ENCODE measurements at places on chromosomes 3 and 15.

- no peak for DNase-seq
Measured at GRCh38 chr3:172288651-172289050, 159.6 kb downstream of the GHSR start.

DNA sequence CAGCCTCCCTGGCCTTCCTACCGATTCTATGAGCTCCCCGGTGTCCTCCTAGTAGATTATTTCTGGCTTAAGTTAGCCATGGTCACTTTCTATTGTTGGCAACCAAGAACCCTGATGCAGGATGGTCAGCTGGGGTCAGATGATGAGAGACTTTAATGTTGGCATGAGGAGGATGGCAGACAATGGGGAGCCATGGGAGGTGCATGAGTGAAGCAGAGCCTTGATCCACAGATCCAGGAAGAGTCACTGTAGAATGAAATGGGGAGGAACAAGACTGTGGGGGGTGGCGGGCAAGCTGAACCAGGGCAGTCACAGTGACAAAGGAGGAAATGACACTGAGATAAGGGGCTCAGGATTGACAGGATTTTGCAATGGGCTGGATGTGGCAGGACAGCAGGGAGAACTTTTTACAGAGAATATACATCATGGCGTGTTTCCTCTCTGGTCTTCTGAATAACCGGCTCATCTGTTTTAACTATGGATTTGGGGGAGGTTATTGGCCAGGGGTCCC lies 60.9 kb downstream of the RPLP1 start:
- no peak for DNase-seq

GRCh38 chr15:25688166-25688565 lies 175.0 kb downstream of the ATP10A start:
- no peak for DNase-seq

DNA sequence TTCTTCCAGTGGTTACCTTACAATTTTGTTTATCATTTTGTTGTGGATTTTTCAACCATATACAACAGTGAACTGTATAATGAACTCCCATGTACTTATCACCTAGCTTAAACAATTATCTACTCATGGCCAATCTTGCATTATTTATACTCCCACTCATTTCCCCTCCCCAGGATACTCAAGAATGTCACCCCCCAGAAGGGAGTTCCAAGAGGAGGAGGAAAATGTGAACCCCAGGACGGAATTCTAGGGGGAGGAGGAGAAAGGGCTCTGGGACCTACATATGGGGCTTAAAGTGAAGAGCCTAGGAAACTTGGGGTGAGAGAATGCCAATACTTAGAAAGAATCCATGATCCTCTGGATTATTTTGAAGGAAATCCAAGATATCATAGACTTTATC lies 59.3 kb downstream of the TSC22D2 start:
- no peak for DNase-seq

DNA sequence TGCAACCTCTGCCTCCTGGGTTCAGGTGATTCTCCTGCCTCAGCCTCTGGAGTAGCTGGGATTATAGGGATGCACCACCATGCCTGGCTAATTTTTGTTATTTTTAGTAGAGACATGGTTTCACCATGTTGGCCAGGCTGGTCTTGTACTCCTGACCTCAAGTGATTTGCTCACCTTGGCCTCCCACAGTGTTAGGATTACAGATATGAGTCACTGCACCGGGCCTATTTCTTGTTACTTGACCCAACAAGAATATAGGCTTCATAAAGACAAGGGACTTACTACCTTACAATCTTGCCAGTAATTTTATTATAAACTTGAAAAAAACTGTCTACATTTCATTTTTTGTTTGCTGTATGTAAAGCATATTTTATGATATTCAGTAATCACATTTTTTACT lies 21.4 kb upstream of the ZBTB47 start:
- DNase-seq, result no peak

DNA sequence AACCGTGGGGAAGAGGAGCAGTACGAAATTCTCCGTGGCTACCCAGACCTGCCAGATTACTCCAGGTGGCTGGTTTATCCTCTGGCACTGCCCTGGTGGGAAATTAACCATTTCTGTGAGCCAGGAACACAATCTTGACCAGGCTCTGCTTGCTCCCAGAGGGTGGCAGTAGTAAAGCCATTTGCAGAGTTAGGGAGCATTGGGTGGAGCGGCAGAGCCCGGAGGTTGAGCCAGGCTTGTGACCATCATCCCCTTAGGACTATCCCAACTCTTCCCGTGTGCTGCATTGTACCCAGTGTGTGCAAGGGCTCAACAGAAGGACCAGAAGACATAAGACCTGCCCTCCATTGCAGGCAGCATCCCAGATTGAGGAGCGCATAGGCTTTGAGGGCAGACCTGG lies 5.3 kb downstream of the KNG1 start:
- no peak for DNase-seq

GRCh38 chr3:12966847-12967605 lies 106.2 kb downstream of the IQSEC1 start:
- DNase-seq, result peak; percentile 32

DNA sequence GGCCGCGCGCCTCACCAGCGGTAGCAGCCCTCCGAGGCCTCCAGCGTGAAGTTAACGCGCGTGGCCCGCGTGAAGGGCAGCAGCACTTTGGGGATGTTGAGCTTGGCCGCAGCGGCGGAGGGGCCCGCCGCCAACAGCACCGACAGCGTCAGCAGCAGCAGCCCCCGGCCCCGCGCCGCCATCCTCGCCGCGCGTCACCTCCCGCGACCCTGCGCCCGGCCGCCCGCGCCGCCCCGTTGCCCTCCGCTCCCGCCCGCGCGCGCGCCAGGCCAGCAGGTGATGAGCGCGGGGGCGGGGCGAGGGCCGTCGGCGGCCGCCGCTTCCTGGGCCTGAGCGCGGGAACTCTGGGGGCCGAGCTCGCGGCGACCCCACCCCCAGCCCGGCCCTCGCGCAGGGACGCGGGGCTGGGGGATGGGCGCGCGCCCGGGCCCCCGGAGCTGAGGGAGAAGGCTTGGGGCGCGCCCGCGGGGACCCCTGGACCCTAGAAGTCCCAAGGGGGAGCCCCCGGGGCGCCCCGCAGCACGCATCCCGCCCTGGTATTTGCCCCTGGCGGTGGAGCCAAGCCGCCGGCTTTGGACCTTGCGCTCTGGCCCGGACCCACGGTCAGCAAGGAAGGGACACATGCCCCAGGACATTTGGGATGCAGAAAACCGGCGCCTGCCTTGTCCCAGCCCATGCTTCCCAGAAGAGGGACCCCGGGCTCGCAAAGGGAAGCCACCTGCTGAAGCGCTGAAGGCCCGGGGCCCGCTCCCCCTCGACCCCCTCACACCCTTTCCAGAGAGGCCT lies at the start of gene NUP210:
Gene NUP210 (minus strand): TSS at position 278 of the 786 bp plus-strand sequence. CDS start 96 bp downstream, at position 182.
- peak; percentile 85 for DNase-seq

DNA sequence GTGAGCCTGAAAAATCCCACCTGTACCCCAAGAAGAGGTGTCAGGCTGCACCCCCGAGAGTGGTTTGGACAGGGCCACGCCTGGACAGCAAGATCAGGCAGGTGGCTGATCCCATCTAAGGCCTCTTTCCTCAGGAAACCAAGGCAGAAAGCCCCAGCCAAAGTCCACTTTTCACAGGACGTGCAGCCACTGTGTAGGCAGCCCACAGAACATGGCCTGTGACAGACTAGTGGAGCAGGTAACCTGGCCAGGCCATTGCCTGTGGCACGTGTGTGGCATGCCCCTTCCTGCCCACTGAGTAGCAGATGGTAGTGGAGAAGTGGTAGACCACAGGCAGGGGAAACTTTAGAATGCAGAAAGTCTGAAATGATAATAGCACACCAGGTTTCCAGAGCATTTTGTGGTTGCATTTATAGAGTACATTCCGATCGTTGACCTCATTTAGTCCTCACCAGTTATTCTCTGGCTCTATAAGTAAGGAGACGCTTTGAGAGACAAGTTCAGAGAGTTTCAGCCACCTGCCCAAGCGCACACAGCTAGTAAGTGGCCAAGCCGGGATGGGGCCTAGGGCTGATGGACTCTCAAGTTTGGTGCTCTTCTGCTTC lies 68.7 kb downstream of the AAGAB start:
- DNase-seq, result no peak

- no peak for DNase-seq
Measured at GRCh38 chr15:40688932-40689799, 5.8 kb upstream of the RAD51 start.

DNA sequence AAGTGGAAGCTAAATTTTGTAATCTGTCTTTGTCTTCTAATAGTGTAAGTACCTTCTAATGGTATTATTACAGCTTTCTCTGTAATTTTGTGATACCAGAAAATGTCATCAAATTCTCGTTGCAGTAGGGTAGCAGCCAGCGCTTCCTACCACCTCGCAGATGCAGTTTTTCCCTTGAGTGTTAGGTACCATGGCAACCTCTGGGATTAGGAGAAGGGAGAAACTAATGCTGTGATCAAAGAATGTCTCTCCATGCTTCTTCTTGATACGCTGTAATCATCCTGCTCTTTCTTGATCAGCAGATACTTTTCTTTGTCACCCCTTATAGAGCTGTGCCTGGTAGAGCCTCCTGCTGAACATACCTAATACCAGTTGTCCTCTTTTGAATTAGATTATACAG lies 27.7 kb downstream of the SRP14 start:
- no peak for DNase-seq

DNA sequence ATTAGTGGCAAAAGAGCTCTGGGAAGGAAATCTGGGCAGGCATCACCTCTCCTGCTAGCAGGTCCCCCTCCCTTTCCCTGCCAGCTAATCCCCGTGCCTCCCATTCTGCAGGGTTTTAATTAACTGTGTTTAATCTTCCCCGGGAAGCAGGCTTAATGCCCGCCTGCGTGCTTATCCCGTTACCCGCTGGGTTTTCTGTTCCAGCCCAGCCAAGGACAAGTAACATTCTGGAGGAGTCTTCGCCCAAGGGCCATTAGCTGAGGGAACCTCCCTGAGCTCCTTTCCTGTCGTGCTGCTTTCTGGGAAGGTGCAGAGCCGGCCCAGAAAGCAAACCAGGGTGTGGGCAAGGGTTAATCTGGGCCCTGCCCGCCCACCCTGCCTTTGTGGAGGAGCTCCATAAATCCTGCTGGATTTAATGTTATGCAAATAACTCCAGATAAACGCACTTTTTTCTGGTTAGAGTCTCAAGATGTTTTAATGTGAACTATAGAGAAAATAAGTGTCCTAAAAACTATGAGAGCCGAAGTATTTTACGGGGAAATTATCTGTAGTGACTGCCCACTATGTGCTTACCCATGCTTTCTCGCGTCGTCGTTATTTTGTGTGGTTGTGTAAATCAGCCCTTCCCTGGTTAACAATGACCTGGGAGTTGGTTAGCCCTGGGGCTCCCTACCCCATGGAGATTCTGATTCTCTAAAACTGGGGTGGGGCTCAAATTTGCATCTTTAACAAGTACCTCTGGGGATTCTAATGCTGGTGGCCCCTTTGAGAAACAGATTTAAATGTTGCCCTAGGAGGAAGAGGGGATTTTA lies 25.9 kb downstream of the TRIM71 start:
- no peak for DNase-seq

DNA sequence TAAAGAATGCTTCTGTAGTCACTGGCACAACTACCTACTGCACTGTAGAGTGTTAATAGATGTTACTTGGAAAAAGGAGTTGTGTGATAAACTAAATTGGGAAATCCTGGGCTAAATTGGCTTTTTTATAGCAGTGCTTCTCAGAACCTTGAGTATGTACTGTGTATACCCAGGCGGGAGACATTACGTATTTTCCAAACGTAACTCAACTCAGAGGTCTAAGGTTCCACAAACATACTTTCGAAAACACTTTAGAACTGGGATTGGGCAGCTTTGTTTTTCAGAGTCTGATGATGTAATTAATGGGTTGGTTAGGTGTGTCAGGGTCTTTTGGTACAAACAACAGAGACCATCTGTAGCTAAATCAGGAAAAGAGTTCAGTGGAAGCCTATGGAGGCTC lies 53.5 kb upstream of the CHST2 start:
- no peak for DNase-seq

- no peak for DNase-seq
Measured at GRCh38 chr3:115388811-115389210, 234.5 kb upstream of the GAP43 start.

GRCh38 chr3:105811518-105812193 lies 57.2 kb downstream of the CBLB start:
- DNase-seq, result no peak

GRCh38 chr3:79820089-79820488 lies 52.3 kb upstream of the ROBO1 start:
- DNase-seq, result no peak

- no peak for DNase-seq
Measured at GRCh38 chr3:111134302-111134701, 62.7 kb downstream of the NECTIN3 start.

DNA sequence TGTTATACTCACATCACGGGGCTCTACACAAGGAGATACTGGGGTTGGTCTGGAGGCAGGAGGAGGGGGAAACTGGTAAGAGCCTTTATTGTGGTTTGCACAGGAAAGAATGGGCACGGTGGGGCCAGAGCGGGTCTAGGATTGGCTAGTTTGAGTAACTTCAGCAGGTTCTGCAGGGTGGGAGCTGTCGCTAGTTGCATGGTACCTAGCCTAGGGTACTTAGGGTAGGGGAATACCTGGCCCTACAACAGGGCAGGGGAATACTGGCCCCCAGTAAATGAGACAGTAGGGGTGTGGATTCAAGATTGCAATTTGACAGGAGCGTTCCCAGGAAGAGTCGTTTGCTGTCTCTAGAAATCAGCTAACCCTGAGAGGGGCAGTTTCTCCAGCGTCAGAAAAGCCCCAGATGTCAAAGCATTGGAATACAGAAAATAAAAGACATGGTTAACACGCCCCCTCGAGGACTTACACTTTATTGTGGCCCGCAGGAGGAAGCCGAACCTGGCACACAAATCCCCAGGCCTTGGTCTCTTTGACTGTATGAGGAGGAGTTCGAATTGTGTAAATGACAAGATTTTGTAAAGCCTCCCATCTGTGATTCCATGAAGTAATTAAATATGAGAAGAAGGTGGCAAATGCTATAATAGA lies 32.0 kb downstream of the ST8SIA2 start:
- no peak for DNase-seq

GRCh38 chr3:133401374-133402135 lies 1.7 kb downstream of the BFSP2 start:
- no peak for DNase-seq

DNA sequence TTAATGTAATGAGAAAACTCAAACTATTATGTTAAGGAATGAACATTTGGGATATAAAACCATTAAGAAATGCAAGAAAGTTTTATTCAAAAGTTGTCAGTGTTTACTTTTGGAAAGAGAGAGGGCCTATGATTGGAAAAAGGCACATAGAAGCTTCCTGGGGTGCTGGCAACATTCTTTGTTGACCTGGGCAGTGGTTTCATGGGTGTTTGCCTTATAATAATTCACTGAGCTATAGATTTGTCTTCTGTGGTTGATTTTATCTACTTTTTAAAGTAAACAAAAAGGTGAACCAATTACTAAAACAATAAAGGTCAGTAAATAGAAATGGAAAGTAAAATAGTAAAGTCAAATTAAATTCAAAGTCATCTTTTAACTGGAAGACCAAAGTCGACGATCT lies 308.8 kb downstream of the NEK10 start:
- DNase-seq, result no peak

Data from stimulated activated CD4-positive, alpha-beta T cell treated with anti-CD3 and anti-CD28 coated beads, Interleukin-2, amount 100 ng/mL, for 24 hours (primary cell).